ENCODE measurements at places on chromosomes 4 and X. TPM values are rescaled to one million over a fixed set of nuclear protein-coding genes. Genes with fewer than 3 reads are reported as not detected.

Gene ZMAT1
- polyA plus RNA-seq: 23.1 TPM

GRCh38 chr4:110412354-110413065, 63.4 kb upstream of the ENPEP start:
- DNase-seq: peak; percentile 52

Gene CXCL8
- 1.1 TPM for polyA plus RNA-seq

- no peak for DNase-seq
Observed at GRCh38 chr4:4461850-4462249, 74.9 kb downstream of the NSG1 start.

- no peak for DNase-seq
Observed at GRCh38 chrX:154717824-154718223, 33.1 kb downstream of the GAB3 start.

DNA sequence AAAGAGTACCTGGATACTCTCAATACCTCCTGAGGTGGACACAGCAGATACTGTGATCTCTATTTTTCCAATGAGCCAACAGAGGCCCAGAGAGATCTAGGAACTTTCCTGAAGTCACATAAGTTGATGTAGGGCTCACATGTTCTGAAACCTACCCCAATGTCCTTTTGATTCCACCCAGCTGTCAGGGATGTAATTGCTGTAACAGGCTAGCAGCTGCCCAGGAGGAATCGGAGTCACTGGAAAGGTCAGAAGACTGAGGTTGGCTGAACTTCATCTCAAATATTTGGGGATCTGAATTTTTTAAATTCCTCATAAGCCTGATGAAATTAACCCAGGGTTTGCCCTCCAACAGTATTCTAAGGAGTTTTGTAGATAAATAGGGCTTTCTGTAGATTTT, 52.5 kb upstream of the PROM1 start:
- no peak for DNase-seq

GRCh38 chr4:108036213-108036612, 46.5 kb downstream of the HADH start:
- no peak for DNase-seq

Gene CENPVL1
- polyA plus RNA-seq: 0.27 TPM

Gene FGFBP2
- 0.15 TPM for polyA plus RNA-seq

DNA sequence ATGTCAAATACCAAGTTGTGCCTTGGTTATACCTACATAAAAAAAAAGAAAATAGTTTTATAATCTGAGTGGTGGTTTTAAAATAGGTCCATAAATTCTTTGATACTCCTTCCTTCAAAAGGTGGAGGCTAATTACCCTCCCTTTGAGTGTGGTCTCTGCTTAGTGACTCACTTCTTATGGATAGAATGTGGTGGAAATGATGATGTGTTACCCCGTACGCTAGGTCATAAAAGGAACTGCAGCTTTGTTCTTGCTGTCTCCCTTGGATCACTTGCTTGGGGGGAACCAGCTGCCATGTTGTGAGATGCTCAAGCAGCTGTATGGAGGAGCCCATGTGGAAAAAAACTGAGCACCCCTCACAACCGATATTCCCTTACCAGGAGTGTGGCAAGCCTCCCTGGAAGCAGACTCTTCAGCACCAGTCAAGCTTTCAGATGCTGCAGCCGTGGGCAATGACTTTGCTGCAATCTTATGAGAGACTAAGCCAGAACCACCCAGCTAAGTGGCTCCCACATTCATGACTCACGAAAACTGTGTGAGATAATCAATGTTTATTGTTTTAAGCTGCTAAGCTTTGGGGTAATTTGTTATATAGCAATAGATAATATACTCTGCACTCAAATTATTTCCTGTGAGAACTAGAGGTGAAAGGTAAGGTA, 195.0 kb upstream of the GATB start:
- no peak for DNase-seq

DNA sequence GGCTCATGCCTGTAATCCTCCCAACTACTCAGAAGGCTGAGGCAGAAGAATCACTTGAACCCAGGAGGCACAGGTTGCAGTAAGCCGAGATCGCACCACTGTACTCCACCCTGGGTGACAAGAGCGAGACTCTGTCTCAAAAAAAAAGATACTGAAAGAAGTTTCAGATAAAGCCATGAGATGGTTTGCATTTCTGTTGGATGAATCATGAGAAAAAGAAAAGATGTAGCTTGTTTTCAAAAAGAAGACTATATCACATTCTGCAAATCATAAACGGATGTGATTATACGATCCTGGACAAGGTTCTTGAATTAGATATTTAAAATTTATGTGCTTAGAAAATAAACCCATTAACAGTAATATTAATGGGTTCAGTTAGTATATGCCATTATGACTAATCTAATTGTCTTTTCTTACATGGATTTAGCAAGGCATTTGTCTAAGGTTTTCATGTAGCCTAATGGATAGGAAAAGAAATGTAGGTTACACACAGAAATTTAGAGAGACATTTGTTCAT, 345.9 kb downstream of the SLC7A11 start:
- DNase-seq: no peak

Gene NXT2
- polyA plus RNA-seq: 17.2 TPM

Gene RAB9A
- polyA plus RNA-seq: 30.6 TPM

DNA sequence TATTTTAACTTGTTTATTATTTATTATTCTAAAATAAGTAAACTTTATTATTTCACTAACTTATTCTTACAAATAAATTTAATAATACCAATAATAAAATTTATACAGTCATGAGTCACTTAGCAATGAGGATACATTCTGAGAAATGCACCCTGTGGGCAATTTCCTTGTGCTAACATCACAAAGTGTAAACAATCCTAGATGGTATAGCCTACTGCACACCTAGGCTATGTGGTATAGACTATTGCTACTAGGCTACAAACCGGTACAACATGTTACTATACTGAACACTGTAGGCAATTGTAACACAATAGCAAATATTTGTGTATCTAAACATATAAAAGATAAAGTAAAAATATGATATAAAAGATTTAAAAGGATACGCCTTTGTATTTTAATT, 479.5 kb downstream of the EPHA5 start:
- no peak for DNase-seq

Gene IL1RAPL1
- polyA plus RNA-seq: 2.7 TPM

DNA sequence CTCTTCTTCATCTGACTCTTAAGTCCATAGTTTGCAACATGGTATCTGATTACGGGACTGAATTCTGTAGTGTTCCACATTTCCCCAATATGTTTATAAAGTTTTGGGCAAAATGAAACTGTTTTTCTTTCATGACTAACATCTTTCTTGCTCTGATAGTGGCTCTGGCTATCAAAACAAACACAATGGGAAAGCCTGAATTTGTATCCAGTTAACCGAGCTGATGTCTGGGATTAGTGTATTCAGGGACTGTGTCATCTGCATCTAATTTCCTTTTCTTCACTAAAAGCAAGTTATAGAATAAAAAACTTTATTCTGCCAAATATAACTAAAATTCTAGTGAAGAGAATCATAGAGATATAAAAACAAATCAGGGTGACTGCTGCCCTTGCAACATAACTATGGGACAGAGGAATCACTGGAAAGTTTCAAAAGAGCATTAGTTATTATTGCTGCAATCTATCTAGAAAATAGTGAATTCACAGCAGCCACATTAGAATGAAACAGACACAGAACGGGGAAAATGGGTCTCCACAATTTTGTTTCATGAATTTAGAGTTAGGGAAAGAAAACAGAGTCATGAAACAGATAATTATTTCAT, 61.3 kb downstream of the ANTXR2 start:
- no peak for DNase-seq

Gene LANCL3
- 0.24 TPM for polyA plus RNA-seq

DNA sequence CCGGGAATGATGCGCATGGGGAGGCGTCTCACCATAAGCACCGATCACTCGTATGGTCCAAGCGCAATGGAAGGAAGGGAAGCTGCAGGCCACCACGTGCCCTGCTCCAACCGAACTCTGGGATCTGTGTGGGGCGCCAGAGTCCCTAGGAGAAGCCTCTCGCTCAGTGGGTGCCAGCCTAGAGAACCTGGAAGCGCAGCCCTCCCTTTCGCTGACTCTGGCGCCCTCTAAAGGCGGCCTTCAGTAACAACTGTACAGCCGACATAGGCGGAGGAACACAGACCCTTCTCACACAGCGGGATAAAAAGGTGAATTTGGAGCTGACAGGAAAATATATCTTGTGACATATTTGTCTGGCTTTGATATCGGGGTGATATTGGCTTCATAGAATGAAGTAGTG, 76.0 kb downstream of the INTS6L start:
- DNase-seq: peak; percentile 1

Gene SLC39A8
- 24.9 TPM for polyA plus RNA-seq

DNA sequence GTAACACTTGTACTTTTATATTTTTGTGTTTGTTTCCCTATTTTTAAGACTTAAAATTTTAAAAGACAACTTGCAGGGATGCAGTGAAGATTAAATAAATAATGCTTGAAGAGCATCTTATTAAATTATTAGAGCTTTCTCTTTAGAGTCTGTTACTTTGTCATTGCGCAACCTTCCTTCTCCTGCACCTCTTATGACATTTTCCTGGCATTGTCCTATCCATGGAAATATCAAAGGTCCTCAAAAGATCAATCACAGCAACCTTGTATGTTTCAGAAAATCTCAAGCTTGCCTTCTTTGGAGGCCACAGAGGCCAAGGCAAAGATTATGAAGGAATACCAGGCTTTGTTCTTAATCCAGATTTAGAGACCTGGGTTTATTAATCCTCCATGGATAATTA, 116.3 kb downstream of the GRXCR1 start:
- no peak for DNase-seq

DNA sequence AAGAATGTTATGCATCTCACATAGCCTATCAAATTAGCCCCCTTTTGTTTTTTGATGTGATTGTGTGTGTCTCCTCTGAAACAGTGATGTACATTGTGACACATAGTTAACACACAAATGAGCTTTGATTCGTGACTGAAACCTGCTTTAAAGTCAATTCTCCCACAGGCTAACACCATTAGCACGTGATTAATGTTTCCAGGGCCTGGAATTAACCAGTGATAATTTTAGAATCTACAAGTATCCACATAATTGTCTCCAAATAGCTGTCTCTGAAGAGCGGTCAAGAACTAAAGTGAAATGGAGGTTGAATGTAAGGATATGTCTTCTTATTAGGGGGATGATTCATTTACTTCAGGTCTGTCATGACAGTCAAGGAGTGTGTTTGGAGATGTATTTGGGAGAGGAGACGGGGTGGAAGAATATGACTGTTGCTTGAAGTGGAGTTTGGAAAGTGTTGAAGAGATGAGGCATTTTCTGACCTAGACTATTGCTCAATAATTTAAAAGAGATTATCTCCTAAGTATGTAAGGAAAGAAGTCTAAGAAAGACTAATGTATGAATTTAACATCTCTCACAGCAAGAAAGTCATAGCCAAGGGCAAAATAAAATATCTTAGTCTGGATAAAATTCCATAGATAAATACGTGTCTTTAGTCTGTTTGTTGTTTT, 13.7 kb upstream of the RASGEF1B start:
- DNase-seq: no peak

- no peak for DNase-seq
Observed at GRCh38 chr4:472881-473569, 25.9 kb downstream of the ZNF721 start.

Gene IQCM
- polyA plus RNA-seq: not detected

Measured in right renal pelvis (tissue), 4 donors.